Glomerular endothelial cell (primary cell): ENCODE measurements at places on chromosomes 12 and 14. TPM values are rescaled to one million over a fixed set of nuclear protein-coding genes. Genes with fewer than 3 reads are reported as not detected.

DNA sequence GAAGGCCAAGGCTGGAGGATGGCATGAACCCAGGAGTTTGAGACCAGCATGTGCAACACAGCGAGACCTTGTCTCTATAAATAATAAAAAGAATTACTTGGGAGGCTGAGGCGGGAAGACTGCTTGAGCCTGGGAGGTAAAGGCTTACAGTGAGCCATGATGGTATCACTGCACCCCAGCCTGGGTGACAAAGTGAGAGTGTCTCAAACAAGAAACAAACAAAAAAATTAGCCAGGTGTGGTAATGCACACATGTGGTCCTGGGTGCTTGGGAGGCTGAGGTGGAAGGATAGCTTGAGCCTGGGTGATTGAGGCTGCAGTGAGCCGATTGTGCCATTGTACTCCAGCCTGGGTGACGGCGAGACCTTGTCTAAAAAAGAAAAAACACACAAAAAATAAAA, 1.7 kb upstream of the GPRC5A start:
- no peak for DNase-seq

DNA sequence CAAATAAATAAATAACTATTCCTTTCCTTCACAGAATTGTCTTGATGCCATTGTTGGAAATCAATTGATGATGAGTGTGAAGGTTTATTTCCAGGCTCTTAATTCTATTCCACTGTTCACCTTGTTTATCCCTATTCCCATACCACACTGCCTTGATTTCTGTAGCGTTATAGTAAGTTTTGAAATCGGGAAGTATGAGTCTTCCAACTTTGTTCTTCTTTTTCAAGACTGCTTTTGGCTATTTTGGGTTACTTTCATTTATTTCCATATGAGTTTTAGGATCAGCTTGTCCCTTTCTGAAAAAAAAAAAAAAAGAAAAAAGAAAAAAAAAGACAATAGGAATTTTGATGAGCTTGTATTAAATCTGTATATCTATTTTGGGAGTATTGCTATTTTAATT, 9.3 kb upstream of the CDK2AP1 start:
- DNase-seq = no peak

- DNase-seq = no peak
Measured at GRCh38 chr14:89516173-89516572, 99.1 kb upstream of the FOXN3 start.

DNA sequence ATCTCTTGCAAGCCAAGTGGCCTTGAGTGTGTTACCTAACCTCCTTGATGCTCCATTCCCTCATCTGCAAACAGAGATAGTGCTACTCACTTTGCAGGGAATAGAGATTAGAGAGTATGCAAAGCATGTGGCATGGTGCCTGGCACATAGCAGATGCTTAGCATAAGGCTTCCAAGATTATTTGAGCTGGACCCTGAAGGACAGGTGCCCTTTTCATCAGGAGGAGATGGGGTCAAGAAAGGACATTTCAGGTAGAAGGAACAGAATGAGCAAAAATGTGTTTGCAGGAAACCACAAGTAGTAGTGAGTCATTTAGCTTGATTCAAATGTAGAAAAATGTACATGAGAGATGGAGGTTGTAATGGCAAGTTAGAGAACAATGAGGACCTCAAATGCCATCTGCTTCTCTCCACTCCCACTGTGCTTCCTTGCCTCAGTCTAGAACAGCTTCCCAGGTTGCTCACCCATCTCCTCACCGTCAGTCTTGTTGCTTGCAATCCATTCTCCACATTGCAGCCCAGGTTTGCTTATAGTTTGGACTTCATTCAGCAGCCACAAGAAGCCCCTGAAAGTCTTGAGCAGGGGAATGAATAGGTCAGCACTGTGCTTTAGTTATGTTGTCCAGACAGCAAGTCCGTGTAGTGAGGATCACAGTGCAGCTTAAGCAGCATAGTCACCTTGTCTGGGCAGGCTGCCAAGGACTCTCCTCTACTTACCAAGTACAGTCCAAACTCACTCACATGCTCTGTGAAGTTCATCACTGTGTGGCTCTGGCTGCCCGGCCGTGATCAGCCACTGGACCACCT, 536.3 kb upstream of the CCDC196 start:
- no peak for DNase-seq

GRCh38 chr12:132021031-132021871, 71.5 kb downstream of the EP400 start:
- no peak for DNase-seq

GRCh38 chr14:101737414-101738339, 23.8 kb upstream of the PPP2R5C start:
- no peak for DNase-seq

DNA sequence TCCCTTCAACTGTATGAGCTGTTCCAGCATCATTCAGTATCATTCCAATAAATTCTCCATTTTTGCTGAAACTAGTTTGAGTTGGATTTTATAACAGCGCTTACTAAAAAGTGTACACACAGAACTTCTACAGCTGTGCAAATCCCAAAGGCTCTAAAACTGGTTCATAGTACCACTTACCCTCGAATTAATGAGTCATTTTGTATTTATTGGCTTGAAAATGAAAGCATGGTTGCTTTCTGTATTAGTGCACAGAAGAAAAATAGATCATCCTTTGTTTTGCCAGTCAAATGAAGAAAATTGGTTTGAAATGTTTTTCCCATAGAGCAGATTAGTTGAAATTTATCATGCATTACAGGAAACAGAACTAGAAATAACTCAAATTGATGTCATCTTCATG, 268.3 kb upstream of the CPNE8 start:
- no peak for DNase-seq

- DNase-seq = no peak
Measured at GRCh38 chr12:5456030-5456429, 24.1 kb downstream of the NTF3 start.

- DNase-seq = no peak
Measured at GRCh38 chr12:48104531-48104930, 1.3 kb downstream of the SENP1 start.

- DNase-seq = no peak
Measured at GRCh38 chr14:34671716-34672115, 41.8 kb upstream of the SNX6 start.

DNA sequence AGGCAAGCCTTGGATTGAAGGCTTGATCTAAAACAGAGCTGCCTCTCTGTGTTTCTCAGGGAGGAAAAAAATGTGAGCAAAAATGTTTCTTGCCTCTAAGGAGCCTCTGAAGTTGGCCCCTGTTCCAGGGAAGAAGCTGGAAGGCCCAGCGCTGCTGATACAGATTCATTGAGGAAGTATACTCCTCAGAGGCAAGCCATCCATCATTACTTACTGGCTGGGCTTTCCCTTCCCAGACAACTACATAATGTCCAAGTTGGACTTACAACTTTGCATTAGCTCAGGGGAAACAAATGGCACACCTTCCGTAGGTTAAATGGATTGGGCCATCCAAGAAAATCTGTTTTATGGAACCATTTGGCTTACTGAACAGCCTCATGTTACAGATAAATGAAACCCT, 263.7 kb upstream of the SEL1L start:
- no peak for DNase-seq

- no peak for DNase-seq
Measured at GRCh38 chr12:19647806-19648556, 208.7 kb downstream of the AEBP2 start.

DNA sequence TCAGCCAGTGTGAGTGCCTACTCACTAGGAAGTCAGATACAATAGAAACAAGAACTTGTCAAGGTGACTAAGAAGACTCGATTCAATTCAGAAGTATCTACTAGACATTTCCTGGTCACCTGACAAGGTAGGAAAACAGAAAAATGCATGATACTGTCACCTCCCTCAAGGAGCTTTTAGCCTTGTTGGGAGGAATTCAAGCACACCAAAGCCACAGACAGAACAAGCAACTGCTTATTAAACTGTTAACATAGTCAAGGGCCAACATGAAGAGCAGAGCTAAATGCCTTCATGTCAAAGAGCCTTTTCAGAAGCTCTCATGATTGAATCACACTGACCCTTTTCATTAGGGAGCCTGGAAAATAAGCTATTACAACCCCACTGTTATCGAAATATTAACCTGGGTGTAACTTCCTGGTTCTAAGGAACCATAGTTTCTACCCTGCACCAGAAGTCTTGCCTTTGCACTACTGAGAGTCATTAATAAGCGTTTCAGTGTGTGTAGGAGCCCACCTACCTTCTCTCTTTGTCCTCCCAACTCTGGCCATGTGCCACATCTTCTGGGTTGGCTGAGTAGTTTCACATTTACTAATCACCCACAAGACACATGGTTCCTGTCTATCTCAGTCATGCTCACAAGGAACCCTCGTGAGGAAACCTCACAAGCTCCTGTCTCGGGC, 31.0 kb upstream of the LGALS3 start:
- DNase-seq = no peak

DNA sequence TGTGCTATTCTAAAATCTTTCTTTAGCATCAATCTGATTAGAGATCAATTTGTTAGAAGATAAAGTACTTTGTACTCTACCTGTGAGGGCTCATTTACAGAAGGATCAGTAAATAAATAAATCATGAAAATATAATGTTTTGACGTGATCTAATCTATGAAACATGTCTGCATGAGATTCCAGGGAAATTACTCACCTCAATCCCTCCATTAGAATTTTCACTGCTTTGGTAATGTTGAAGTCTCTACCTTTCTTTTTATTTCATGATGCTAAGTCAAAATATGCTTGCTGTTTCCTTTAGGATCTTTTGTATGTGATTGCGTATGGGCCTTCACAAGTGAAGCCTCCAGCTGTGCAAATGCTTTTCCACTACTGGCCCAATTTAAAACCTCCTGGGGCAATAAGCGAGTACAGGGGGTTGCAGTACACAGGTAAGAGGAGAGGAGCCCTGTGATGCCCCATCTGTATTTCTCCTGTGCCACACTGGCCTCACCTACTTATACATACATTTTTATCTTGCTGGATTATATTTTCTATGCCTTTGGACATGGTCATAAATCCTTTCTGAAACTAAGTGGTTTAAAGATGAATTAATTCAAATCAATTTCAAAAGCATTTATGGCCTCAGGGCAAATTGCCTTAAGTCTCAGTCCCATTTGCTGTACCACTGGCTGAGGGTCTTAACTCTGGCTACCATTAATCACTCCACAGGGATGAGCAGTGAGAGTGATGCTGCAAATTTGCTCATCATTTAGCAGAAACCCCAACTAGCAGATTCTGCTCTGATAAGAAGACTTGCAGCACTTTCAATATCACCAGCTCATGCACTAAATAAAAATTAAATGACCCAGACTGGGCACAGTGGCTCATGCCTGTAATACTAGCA, 66.4 kb downstream of the UNC79 start:
- no peak for DNase-seq

GRCh38 chr14:66401449-66402095, 84.6 kb upstream of the CCDC196 start:
- DNase-seq = no peak

- DNase-seq = no peak
Measured at GRCh38 chr14:62308891-62309290, 546.7 kb downstream of the SNAPC1 start.

- DNase-seq = no peak
Measured at GRCh38 chr14:105072381-105072861, 7.2 kb upstream of the GPR132 start.

DNA sequence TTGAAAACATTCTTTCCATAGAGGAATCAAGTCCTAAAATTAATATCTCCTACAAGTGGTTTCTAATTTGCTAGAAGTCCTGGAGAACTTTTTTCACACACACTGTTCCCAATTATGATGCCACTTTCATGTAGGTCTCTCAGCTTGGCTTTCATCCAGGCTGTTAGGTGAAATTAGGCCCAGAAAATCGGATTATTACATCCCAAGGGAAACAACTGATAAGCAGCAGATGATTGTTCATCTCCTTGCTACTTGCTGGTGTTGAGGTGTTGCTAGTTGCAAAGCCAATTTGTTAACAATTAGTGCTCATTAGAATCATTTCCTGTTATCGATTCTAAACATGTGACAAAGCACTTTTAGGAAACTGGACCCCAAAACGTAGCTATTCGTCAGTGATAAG, 248.0 kb downstream of the PDZRN4 start:
- DNase-seq = no peak

- DNase-seq = no peak
Measured at GRCh38 chr12:124496584-124496983, 70.8 kb downstream of the NCOR2 start.

GRCh38 chr12:24738441-24738840, 210.5 kb downstream of the BCAT1 start:
- DNase-seq = no peak

DNA sequence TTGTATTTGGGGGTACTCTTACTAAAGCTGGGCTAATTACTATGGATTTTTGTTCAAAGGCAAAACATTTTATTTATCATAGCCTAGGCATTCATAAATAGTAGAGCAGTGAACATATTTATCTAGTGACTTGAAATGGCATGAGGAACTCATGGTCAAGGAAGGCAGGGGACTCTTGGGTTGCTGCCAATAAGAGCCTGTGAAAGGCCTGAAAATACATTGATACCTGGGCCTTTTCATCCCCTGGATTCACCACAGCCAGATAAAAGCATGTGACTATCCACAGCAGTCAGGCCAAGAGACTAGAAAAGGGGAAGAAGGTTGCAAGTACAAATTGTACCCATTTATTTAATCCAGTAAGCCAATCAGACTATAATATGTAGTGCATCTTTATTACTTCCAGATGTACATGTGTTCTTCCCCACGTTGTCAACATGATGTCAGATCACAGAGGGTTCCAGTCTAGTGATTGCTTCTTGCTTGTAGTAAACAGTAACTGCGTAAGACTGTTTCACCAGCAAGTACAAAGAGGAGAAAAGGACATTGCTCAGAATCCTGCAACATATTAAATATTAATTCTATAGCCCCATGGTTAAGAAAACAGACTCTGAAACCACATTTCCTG, 409.7 kb downstream of the NOVA1 start:
- DNase-seq = no peak

- no peak for DNase-seq
Measured at GRCh38 chr12:57765698-57766463, 997 bp downstream of the CYP27B1 start.

DNA sequence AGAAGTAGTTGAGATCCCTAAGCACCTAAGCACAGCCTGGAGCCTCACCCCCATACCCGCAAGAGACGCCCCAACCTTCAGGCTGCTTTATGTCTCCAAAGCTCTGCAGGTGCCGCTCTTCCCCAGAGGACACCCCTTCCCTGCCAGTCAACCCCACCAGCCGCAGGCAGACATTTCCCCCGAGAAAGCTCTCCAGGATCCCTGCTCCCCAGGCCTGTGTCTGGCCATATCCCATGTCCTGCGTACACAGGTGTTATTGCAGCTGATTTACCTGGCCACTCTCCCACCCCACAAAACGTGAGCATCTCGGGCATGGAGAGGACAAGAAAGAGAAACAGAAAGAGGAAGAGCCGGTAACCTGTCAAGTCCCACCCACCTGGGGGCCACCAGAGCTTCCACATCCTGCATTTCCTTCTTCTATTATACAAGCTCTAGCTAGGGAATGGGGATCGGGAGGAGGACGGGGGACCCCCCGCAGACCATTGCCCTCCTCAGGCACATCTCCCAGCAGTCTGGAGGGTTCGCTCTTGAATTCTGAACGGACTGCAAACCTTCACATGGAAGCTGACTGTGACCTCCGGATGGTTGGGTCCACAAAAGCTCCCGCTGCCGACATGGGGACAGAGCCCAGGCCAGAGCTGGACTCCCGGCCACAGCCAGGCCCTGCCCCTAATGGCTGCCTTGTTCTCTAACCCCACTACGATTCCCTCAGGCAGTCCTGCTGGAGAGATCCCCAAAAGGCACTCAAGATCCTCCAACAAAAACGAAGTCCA, 17.6 kb downstream of the CCDC88C start:
- DNase-seq = no peak

Gene PROX2
- total RNA-seq = not detected in 2 replicates

Gene CPNE6
- total RNA-seq = not detected in 2 replicates

Gene PPM1H
- 4.1 and 7.2 TPM in 2 replicates for total RNA-seq

Gene KCNJ8
- total RNA-seq = 0.10 and 0.41 TPM in 2 replicates

Gene TCHP
- total RNA-seq = 10.5 and 23.2 TPM in 2 replicates

Gene KRT79
- 0.10 and 0.12 TPM in 2 replicates for total RNA-seq

Gene FOXG1
- total RNA-seq = not detected in 2 replicates

Gene RNF212B
- total RNA-seq = not detected in 2 replicates

Gene CMA1
- not detected in 2 replicates for total RNA-seq

Gene KRT82
- not detected in 2 replicates for total RNA-seq
